ENCODE measurements at places on chromosomes 6 and 20. TPM values are rescaled to one million over a fixed set of nuclear protein-coding genes. Genes with fewer than 3 reads are reported as not detected.

- H3K4me3 ChIP-seq, result no peak overlapping the region
- H3K27ac ChIP-seq, result no peak overlapping the region
- DNase-seq, result no peak
- H3K27me3 ChIP-seq, result no peaks in the 10 kb centered on the region
- peaks cover 45% of the 10 kb centered on the region for H3K36me3 ChIP-seq
- H3K4me1 ChIP-seq, result peaks cover 33% of the 10 kb centered on the region
Measured at GRCh38 chr6:8082954-8083858, 19.0 kb upstream of the BLOC1S5 start.

GRCh38 chr20:31948008-31948407, 3.8 kb downstream of the PDRG1 start:
- H3K27ac ChIP-seq, result no peak overlapping the region
- no peak for DNase-seq
- H3K4me3 ChIP-seq, result no peak overlapping the region
- H3K4me1 ChIP-seq, result peaks cover 25% of the 10 kb centered on the region

ARFGEF3 gene
- total RNA-seq, result 0.07 TPM

PCK1 gene
- total RNA-seq, result not detected

ATP9A gene
- 2.4 TPM for total RNA-seq

GRCh38 chr6:44388135-44388487, 605 bp downstream of the CDC5L start:
- no peaks in the 10 kb centered on the region for H3K27me3 ChIP-seq
- peak overlapping the region; percentile 94 for H3K27ac ChIP-seq
- H3K4me3 ChIP-seq, result peak overlapping the region; percentile 91

GRCh38 chr6:98137391-98137790, 697.0 kb upstream of the POU3F2 start:
- DNase-seq, result no peak
- H3K4me1 ChIP-seq, result no peaks in the 10 kb centered on the region
- H3K4me3 ChIP-seq, result no peak overlapping the region
- H3K27ac ChIP-seq, result no peak overlapping the region
- no peaks in the 10 kb centered on the region for H3K27me3 ChIP-seq

All from activated CD8-positive, alpha-beta memory T cell treated with anti-CD3 and anti-CD28 coated beads, Interleukin-2, amount 10 ng/mL, durations not matched to agents 7 days and 5 days (primary cell).